ENCODE measurements at places on chromosomes 3 and 15.
A peak's percentile ranks its signal among the peaks of the same experiment; 100 is the strongest.

DNA sequence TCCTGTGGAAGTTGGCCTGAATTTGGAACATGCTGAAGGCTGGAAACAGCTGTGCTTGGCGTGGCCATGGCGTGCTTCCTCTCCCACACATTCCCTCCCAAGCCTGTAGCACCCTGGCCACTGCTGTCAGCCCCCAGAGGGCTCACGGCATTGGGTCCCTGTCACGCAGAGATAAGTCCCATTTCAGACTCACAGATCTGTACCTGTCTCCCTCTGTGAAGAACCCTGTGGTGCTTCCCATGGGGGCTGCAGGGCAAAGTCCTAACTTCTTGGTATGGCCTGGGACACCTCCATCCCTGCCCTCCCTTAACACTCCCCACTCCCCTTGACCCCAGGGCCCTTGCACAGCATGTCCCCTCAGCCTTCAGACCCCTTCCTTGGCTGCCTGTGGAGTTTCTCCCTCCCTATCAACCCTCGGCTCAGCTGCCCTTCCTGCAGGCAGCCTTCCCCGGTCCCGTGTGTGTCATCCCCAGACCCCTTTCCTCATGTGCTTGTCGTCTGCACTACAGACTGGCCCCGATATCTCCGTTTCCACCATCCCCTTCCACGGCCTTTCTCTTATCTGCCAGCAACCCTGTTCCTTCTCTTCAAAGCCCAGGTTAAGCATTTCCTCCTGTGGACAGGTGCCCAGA, 28.6 kb downstream of the ABTB1 start:
- DNase-seq: peak; percentile 64

DNA sequence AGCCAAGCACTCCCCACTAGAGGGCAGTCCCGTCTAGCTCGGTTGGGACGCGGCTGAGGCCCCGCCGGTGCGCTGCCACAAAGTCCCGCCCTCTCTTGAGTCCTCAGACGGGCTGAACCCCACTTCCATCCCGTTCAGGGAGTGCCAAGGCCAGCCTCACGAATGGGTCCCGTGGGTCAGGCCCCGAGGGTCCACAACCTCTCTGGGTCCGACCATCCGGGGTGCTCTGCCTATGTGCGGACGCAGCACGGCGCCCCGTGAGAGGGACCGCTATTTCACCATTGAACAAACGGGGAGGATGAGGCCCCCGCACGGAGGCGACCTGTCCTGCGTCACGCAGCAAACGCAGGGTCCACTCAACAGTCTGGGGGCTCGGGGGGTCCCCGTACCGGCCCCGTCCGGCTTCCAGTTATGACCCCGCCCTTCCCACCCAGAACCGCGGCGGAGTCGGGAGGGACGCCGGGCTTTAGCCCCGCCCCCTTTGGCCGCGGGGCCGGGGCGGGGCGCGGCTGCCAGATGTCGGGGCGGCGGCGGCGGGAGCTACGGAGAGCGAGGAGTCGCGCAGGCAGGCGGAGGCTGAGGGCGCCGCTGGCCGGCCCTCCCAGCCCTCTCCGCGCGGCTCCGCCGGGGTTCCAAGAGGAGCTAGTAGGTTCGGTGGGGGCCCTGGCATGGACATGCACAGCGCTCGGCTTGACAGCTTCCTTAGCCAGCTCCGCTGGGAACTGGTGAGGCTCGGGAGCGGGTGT, at the start of gene INKA1:
Gene INKA1 (plus strand): TSS at position 543 of the 746 bp plus-strand sequence. CDS start 132 bp downstream, at position 675.
- peak; percentile 93 for DNase-seq

- DNase-seq: no peak
These were observed 4.8 kb downstream of the MESD start for GRCh38 chr15:80984856-80985255.

DNA sequence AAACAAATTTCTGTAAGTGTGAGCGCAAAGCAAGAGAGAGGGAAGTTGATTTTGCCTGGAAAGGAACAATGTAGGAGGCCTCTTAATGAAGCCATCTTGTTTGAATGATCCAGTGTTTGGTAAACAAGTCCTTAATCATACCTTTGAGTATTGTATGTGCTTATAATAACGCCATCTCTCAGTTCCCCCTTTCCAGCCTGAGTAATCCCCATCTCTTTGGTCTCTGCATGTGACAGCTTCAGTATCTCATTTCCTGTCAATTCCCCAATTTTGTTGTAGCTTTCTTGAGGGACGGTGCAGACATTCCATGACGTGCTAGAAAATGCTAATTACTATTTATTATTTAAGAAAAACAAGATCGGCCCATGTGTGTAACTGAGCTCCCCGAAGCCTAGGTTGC, 349.3 kb upstream of the NR2F2 start:
- DNase-seq: no peak

DNA sequence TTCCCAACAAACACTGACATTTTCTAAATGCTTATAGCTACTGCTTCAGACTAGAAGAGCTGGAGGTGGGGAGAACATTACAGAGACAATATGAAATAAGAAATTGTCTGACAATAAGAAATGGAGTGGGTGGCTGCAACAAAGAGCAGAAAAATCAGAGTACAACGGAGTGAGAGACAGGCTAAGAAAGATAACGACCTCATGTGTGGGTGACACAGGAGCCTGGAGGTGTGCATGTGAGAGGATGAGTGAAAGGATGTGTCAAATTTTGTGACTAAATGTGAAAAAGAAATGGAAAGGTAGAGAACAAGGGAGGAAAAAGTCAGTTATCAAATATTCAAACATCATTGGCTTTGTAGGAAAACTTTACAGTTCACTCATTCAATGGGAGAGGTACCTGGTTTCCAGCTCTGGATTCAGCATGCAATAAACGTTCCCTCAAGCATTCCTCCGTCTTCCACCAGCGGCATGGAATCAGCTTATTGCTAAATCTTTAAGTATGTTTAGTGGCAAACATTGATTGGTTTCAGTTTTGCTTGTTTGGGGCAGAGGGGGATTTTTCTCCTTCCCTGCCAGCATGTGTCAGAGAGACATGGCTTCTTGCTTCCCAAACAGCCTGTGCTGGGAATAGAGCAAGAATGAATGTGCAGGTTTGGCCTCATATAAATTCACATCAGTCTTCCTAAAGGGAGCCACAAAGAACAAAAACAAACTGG, 103.8 kb upstream of the CHRM5 start:
- no peak for DNase-seq
